ENCODE measurements at places on chromosomes 3 and 15.
A peak's percentile ranks its signal among the peaks of the same experiment; 100 is the strongest.

DNA sequence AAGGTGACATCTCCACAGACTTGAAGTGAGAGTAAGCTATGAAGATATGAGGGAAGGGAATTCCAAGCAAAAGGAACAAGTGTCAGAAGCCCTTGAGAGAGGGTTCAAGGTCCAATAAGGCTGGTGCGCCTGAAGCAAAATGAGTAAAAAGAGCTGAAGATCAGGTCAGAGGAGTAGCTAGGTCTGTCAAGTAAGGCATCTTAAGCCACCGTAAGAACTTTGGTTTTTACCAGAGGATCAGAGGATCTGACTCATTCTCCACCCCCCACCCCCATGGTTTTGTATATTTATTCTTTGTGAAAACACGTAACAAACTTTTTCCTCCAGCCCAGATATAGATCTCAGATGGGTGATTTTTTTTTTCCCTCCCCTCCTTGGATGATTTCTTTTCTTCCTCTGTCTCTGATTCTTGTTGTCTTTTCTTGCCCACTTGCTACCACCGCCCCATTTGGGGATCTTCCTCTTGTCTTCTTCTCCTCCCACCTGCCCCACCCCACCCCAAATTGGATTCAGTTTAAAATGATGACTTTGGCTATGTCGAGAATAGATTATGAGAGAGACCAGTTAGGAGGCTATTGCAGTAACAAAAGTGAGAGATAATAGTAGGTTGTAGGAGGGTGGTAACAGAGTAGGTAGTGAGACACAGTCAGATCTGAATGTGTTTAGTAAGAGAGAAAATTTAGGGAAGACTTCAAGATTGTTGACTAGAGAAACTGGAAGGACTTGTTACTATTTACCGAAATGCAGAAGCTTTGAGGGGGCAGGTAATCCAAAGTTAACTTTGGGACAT is 6.1 kb downstream of the TRMT10C start:
- no peak for DNase-seq

- no peak for DNase-seq
These were observed 39.5 kb downstream of the MECOM start for GRCh38 chr3:169623971-169624370.

DNA sequence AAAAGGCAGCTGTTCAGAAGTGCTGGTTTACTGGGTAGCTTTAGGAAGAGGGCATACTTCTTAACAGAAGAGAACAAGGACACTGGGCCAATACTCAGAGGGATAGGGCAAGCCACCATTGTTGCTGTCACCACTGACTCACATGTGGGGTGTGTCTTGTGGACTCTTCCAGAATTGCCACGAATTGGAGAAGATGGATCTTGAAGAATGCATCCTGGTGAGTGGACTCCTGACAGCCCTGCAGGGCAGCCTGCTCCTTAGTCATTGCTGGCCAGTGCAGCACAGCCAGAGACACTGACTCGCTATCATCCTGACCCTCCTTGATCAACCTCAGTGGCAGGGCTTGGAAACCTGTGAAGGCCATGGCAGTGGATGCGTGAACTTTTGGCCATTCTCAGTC is 62.3 kb downstream of the UBP1 start:
- DNase-seq, result peak; percentile 62

DNA sequence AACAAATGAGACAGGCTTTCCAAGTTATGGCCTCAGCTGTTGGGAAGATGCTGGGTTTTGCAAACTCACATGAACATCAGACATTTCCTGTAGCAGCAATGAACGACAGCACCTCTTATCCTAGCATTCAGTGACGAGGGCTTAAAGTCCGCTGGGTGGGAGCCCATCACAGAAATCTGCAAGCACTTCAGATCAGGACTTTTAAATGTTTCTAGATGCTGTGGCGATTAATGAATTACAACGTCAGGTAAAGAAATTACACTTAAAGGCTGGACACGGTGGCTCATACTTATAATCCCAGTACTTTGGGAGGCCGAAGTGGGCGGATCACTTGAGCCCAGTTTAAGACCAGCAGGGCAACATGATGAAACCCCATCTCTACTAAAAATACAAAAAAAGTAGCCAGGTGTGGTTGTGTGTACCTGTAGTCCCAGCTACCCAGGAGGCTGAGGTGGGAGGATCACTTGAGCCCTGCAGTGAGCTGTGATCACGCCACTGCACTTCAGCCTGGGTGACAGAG is 3.9 kb downstream of the AEN start:
- DNase-seq, result no peak

DNA sequence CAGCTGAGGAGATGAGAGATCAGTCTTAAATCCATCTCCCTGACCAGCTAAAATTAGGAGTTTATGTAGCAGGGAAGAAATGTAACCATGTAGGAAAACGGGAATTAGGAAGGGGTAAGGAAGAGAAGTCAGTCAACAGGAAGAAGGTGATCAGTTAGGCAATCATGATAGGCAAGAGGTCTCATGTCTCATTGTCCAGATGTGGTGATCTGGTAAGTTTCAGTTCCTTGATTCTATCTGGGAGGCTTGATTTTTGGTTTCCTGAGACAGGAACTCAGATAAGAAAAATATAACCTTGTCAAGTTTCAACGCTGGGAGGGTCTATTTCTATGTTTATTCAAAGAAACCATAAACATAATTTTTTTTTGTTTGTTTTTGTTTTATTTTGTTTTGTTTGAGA is 40.3 kb upstream of the TBC1D5 start:
- no peak for DNase-seq

DNA sequence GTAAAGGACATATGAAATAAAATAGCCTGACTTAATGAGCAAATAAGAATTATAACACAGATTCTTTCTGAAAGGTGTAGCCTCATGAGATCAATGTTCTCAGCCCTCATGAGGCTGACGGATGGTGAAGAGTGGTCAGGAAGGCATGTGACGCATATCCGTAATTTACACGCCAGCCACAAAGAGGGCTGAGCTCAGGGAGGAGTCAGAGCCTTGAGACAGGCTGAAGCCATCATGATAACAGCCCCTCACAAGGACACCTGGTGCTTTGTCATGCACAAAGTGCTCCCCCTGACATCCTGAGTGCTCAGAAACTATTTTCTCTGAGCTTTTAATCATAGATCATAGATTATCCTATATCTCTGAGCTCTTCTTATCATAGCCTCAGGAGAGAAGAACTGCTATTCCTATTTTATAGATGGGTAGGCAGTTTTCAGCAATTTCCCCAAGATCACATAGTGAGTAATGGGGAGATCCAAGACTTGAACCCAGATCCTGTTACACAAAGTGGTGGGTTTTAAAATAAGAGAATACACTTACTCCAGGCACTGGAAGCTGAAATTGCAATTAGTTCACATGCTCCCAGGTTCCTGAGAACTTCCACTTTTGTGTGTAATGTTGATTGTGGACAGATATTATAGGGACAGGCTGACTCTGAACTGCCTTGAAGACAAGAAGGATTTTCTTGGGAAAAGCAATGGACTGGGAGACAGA is 267.1 kb downstream of the RPLP1 start:
- DNase-seq, result no peak

DNA sequence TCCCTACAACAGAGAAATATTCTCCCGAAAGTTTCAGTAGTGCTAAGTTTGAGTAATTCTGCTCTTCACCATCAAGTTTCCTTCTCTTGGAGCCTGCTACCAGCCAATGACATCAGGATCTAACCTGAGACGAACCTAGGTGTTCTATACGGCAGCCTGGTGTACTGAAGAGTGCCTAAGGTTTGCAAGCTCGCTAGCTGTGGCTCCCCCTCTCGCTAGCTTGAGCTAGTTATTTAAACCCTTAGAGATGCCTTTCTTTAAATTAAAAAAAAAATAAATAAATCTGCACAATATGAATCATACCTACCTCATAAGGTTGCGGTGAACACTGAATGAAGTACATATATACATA is 1.4 kb upstream of the COL8A1 start:
- no peak for DNase-seq

GRCh38 chr3:124986192-124987143 is 51.9 kb upstream of the MUC13 start:
- DNase-seq, result peak; percentile 88

GRCh38 chr15:60865507-60865906 is 363.6 kb downstream of the RORA start:
- DNase-seq, result no peak

- no peak for DNase-seq
These were observed 502.9 kb downstream of the FOXP1 start for GRCh38 chr3:71080517-71081083.

DNA sequence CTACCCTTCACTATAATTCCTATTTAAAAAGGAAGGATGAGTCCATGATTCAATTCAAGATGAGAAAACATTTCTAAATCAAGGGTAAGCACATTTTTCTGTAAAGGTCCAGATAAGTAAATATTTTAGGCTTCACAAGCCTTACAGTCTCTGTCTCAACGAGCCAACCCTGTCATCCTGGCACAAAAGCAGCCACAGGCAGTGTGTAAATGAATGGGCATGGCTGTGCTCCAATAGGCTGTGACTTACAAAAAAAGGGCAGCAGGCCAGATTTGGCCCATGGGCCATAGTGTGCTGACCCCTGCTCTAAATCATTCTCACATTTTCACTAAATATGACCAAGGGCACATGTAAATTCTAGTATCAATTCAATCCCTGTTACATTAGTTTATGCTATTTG is 200.4 kb downstream of the WNT5A start:
- no peak for DNase-seq

DNA sequence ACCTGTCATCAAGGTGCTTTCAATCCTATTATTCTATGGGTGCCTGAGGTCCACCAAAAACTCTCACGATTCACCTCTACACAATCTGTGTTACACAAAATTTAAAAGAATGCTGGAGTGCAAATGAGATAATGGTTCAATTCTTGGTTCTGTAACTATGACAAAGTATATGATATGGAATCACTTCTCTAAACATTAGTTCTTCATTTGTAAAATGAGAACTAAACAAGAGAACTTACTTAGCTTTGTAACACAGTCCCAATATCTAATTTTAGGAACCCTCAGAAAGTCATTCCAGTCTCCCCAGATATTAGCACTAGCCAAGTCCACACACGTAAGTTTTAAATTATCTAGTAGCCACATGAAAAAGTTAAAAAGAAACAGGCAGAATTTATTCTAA is 111.5 kb downstream of the TBL1XR1 start:
- peak; percentile 12 for DNase-seq

DNA sequence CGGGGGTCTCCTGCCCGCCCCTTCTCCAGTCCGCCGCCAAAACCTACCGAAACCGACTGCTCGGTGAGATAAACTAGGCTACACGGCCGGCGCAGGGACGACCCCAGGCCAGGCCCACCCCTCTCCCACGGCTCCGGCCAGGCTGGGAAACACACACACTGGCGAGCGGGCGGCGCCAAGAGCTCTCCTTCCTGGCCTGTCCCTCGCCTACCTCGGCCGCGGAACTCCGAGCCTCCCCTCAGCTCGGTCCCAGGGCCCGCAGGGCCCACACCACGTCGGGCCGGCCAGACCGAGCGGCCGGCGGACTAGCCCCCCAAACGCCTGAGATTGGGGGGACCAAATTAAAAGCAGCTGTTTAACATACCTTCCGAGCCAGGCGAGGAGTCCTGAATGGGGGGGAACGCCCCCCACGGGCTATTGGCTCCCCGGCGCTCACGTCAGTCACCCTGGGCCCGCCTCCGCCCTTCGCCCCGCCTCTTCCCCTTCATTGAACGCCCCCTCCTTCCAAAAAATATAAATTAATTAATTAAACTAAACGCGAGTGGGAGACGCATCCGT is 4.0 kb upstream of the SIN3A start:
- peak; percentile 86 for DNase-seq

DNA sequence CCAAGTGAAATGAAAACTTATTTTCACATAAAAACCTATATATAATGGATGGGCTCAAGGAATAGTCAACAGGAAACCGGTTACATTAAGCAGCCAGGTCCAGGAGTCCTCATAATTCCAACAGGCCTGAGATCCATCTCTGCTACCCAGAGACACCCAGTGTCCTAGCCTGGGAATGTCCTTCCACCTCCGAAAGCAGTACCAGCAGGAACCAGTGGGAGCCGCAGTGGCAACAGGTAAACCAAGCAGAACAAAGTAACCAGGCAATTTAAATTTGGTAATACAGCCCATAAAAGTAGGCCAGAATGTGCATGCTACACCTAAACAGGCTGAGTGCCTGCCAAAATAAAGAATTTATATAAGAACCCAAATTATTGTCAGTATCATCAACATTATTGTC is 195.6 kb downstream of the ZBBX start:
- DNase-seq, result peak; percentile 4

DNA sequence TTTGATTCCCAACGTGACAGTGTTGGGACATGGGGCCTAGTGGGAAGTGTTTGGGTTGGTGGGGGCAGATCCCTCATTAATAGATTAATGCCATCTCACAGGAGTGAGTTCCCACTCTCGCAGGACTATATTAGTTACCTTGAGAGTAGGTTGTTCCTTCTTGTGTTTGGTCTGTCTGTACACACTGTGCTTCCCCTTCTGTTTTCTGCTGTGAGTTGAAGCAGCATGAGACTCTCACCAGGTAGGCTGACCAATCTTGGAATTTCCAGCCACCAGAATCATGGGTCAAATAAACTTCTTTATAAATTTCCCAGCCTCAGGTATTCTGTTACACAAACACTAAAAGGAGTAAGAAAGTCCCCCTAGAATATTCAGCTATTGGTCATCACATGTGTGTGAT is 145.4 kb downstream of the ERC2 start:
- DNase-seq, result no peak

DNA sequence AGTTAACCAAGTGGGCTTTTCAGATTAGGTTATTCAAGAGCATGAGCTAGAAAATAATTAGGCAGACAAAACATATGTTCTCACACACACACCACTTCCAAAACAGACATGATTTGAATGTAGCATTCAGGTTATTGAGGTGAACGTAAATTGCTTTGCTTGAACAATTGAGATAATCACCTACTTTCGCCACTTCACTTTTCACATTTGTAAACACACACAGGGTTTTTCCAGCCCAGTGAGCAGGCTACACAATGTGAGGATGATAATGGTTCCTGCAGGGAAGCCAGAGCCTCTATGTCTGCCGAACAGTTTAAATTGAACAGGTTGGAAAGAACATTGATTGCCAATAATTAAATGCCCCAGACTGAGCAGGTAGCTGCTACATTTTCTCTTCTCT is 560.8 kb downstream of the OCA2 start:
- DNase-seq, result no peak
